ENCODE measurements at places on chromosomes 4 and X. TPM values are rescaled to one million over a fixed set of nuclear protein-coding genes. Genes with fewer than 3 reads are reported as not detected.

DNA sequence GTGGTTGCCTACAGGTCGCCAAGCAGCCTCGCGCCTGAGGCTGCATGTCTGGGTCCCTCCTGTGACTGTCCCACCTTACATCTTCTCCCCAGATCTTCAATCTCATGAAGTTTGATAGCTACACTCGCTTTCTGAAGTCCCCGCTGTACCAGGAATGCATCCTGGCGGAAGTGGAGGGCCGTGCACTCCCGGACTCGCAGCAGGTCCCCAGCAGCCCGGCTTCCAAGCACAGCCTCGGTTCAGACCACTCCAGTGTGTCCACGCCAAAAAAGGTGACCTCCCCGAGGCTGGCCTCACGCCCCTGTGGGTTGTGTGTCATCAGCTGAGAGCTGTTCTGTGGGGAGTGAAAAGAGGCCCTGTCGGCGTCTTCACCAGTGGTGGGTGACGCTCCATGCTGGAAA lies 24.9 kb upstream of the HGFAC start:
- no peak overlapping the region for H3K27ac ChIP-seq
- no peak overlapping the region for H3K4me3 ChIP-seq
- DNase-seq, result no peak
- H3K4me1 ChIP-seq, result no peaks in the 10 kb centered on the region

DNA sequence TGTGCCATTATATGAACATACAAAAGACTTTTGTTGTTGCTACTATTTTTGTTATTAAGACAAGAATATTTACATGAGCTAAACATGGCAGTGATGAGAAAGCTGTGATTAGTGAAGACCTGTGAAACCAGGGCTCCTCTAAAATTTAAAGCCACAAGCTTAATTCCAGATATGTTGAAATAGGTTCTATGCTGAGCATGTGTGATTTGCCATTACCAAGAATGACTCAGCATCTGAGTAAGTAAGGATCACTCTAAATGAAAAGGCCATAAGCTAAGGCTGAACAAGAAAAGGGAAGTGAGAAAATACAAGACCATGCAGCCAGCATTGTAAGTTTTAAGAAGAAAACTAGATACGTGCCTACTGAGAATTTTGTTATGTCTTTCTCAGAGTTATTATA lies 75.9 kb upstream of the CAMK2D start:
- no peak overlapping the region for H3K4me3 ChIP-seq
- DNase-seq, result peak; percentile 94
- no peaks in the 10 kb centered on the region for H3K27me3 ChIP-seq
- peak overlapping the region; percentile 77 for H3K27ac ChIP-seq
- H3K4me1 ChIP-seq, result peaks cover 10% of the 10 kb centered on the region

- DNase-seq, result no peak
- H3K27ac ChIP-seq, result no peak overlapping the region
- H3K4me1 ChIP-seq, result peaks cover 12% of the 10 kb centered on the region
- no peaks in the 10 kb centered on the region for H3K27me3 ChIP-seq
- H3K4me3 ChIP-seq, result no peak overlapping the region
These were observed 64.2 kb downstream of the IRF2 start for GRCh38 chr4:184409911-184410692.

- no peaks in the 10 kb centered on the region for H3K27me3 ChIP-seq
- 0 out of 2 replicates have a peak, but pooled peaks cover 2% of the 10 kb centered on the region for H3K36me3 ChIP-seq
- H3K4me3 ChIP-seq, result no peak overlapping the region
- no peaks in the 10 kb centered on the region for H3K4me1 ChIP-seq
These were observed 22.7 kb downstream of the PNPLA4 start for GRCh38 chrX:7904562-7904961.

- H3K4me3 ChIP-seq, result no peak overlapping the region
- H3K4me1 ChIP-seq, result no peaks in the 10 kb centered on the region
- no peak overlapping the region for H3K27ac ChIP-seq
- H3K27me3 ChIP-seq, result no peaks in the 10 kb centered on the region
- DNase-seq, result peak; percentile 3
These were observed 133.8 kb upstream of the UGT8 start for GRCh38 chr4:114464726-114465272.

DNA sequence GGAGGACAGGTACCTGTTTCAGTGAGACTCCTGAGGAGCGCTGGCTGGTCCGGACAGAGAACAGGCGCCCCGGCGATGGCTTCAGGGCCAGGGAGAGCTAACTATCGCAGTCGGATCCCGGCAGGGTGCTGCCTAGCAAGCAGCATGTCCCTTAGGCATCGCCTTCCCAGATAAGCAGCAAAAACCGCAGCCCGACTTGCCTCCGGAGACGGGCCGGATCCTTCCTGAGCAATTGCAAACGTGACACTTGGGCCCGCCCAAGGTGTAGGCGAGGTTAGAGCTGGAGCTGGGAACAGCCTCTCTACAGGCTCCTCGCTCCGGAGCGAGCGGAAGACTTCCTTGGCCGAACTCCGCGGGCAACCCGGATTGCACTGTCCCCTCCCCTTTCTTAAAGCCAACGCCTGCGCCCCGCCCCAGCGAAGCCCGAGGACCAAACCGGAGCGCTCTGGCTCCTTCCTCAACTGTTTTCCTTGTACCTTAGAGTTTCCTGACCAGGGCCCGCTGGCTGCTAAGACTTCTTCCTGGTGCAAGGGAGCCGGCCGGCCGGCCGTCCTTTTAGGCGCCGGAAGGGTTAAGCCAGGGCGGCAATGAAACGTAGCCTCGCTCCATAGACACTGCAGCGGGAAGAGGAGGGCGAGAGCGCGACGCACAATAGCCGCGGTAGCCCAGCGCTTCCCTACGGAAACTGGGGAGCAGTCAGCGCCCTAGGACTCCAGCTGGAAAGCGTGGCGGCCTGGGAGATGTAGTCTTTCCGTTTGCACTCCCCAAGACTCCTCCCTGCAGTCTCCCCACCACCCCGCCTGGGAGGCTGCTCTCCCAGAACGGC lies at the start of gene OPHN1:
TSS of gene OPHN1 (minus strand) at position 341 of the 826 bp plus-strand sequence. CDS start 475 bp downstream, outside the sequence.
- DNase-seq, result peak; percentile 74
- peak within 1 kb of the TSS; percentile 90 for H3K4me3 ChIP-seq
- no peaks in the 10 kb centered on the region for H3K36me3 ChIP-seq
- peak within 1 kb of the TSS; percentile 82 for H3K27ac ChIP-seq

GRCh38 chrX:57070185-57070984 lies 51.0 kb downstream of the SPIN2B start:
- H3K36me3 ChIP-seq, result no peaks in the 10 kb centered on the region
- H3K4me1 ChIP-seq, result no peaks in the 10 kb centered on the region
- H3K27ac ChIP-seq, result no peak overlapping the region
- DNase-seq, result no peak
- H3K4me3 ChIP-seq, result no peak overlapping the region

Gene C1QTNF7
- total RNA-seq, result 0.28 TPM

Gene PCYT1B
- total RNA-seq, result under 0.01 TPM

Gene MMGT1
- 18.6 TPM for total RNA-seq

Gene TMEM144
- 2.2 TPM for total RNA-seq

Gene ETDA
- total RNA-seq, result not detected
